ENCODE measurements at places on chromosomes 16 and 17.
A peak's percentile ranks its signal among the peaks of the same experiment; 100 is the strongest.

DNA sequence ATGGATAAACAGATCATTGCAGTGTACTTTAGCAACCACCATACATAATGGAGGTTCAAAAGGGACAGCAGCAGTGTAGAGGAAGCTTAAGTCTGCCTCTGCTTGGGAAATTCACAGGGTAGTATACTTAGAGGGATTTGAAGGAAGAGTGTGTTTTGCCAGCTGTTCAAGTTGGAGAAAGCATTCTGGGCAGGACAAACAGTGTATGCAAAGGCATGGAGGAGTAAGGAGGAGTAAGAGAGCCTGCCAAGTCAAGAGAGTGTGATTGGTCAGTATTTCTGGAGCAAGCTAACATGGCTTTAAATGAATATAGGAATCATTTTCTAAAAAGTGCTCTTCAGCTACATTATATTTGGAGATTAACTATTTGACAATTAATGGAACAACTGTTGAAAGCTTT, 22.9 kb upstream of the PHAF1 start:
- no peak for DNase-seq

DNA sequence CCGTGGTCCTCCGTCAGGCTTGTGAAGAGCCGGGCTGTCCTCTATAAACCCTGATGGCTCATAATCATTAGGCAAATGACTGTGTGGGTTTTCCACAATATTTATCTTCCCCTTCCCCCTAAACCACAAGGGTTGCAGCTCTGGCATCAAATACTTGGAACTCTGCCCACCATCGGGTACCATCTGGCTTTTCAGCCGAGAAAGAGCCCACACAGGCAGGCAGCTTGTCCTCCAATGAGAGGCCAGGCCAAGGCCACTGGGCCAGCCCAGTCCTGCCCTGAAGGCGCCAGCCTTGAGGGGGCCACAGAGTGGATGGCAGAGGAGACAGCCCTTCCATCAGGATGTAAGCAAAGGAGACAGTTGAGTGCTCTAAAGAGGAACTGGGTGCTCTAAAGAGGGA, 31.8 kb upstream of the NAT9 start:
- DNase-seq, result no peak

GRCh38 chr17:48625495-48626244, 488 bp downstream of the HOXB9 start:
- no peak for DNase-seq

GRCh38 chr17:27975146-27976011, 67.1 kb upstream of the NLK start:
- DNase-seq, result no peak

DNA sequence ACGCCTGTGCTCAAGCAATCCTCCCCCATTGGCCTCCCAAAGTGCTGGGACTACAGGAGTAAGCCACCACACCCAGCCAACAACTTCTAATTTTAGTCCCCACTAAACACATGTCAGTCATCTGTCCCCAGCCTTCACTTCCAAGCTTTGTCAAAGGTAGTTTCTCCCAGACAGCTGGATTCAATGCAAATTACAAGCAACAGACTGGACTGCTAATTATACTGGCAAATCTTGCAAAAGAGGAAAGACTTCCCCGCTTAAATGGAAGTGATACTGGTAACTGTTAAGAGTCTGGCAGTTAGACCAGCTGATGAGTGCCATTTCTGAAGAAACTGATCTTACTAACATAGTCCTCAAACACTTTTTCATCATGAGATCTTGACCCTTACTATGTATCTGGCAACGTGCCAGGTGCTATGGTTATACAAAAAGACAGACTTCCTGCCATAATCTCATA, 8.2 kb upstream of the GGA2 start:
- no peak for DNase-seq

DNA sequence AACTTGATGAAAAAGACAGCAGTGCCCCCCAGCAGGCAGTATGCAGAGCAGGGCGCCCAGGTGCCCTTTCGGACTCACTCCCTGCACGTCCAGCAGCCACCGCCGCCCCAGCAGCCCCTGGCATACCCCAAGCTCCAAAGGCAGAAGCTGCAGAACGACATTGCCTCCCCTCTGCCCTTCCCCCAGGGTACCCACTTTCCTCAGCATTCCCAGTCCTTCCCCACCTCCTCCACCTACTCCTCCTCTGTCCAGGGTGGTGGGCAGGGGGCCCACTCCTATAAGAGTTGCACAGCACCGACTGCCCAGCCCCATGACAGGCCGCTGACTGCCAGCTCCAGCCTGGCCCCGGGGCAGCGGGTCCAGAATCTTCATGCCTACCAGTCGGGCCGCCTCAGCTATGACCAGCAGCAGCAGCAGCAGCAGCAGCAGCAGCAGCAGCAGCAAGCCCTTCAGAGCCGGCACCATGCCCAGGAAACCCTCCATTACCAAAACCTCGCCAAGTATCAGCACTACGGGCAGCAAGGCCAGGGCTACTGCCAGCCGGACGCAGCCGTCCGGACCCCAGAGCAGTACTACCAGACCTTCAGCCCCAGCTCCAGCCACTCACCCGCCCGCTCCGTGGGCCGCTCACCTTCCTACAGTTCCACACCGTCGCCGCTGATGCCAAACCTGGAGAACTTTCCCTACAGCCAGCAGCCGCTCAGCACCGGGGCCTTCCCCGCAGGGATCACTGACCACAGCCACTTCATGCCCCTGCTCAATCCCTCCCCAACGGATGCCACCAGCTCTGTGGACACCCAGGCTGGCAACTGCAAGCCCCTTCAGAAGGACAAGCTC, 43.2 kb downstream of the SREBF1 start:
- DNase-seq, result no peak

DNA sequence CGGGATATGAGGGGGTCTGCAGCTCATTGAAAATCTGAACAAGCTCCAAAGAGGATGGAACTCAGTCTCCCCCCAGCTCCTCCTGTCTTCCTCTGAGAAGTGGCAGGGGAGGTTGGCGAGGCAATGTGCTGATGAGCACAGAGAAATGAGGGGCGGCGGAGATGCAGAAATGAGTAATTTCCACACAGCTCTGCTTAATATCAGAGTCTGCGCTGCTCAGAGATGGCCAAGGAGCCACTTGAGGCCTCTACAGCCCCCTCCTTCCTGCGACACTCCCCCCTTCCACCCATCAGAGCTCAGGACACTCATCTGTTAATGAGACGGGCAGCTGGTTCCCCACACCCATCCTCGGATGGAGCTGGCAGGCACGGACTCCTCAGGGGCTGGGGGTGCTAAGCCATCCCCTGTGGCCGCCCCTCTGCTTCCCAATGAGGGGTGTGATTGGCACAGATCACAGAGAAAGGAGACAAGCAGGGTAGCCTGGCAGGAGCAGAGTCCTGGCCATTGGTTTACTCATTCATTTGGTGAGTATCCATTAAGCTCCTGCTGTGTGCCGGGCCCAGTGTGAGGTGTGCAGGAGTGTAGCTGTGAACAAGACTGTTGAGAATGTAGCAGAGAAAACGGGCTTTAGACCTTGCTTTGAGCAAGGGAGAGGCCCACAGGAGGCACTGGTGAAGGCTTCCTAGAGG, 12.7 kb upstream of the CRHR1 start:
- DNase-seq, result no peak

- DNase-seq, result no peak
Observed at GRCh38 chr16:81808933-81809480, 29.9 kb downstream of the PLCG2 start.

- no peak for DNase-seq
Observed at GRCh38 chr17:74387365-74388218, 20.3 kb downstream of the GPR142 start.

- DNase-seq, result no peak
Observed at GRCh38 chr16:57049678-57050077, 42.7 kb upstream of the CPNE2 start.

GRCh38 chr16:48409839-48410632, 24.8 kb upstream of the SIAH1 start:
- peak; percentile 47 for DNase-seq

GRCh38 chr16:54724346-54724925, 206.2 kb upstream of the IRX5 start:
- DNase-seq, result no peak

GRCh38 chr16:10390330-10390729, 4.5 kb downstream of the ATF7IP2 start:
- DNase-seq, result no peak

GRCh38 chr16:56999409-57000270, 10.3 kb downstream of the NLRC5 start:
- DNase-seq, result no peak

DNA sequence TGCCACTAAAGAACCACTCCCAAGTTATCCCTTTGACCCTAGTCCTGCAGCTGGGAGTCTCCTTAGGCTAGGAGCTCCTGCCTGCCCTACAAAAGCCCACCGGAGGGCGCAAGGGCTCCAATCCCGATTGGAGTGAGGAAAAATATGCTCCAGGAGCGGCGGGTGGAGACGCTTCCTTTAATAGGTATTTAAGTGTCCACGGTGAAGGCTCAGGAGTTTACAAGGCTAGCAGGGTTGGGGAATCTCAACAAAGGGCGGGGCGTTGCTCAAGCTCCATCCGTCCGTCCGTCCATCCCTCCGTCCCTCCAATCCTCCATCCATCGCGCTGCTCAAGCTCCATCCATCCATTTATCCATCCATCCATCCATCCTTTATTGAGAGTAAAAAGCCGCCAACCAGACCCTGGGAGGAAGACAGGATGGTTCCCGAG, 556 bp upstream of the SPNS1 start:
- no peak for DNase-seq

GRCh38 chr17:19569785-19570543, 36.3 kb downstream of the SLC47A1 start:
- DNase-seq, result no peak

GRCh38 chr17:78127239-78127887, 1.2 kb downstream of the TMC6 start:
- peak; percentile 91 for DNase-seq

- no peak for DNase-seq
Observed at GRCh38 chr16:52549011-52549692, 2.2 kb upstream of the TOX3 start.

DNA sequence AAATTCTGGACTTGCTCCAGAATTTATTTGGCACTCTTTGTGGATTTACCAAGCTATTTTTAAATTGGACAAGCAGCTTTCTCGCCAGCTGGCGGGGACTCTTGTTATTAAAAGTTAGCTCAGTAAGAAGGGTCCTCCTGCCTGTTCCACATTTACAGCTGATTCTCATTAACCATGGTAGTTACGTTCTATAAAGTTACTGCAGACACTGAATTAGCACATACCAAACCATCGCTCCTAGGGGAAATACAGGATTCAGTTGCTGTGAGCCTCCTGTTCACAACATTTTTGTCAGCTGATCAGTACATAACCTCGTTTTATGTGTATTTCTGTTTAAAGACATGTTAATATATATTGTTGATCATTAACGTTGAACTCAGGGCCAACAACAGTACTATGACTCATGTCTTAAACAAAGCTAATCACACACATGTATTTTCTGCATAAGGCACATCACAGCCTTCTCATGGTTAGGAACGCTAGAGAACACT, 4.2 kb downstream of the LDAF1 start:
- DNase-seq, result peak; percentile 90

GRCh38 chr16:27408602-27409031, 6.6 kb downstream of the IL21R start:
- no peak for DNase-seq

DNA sequence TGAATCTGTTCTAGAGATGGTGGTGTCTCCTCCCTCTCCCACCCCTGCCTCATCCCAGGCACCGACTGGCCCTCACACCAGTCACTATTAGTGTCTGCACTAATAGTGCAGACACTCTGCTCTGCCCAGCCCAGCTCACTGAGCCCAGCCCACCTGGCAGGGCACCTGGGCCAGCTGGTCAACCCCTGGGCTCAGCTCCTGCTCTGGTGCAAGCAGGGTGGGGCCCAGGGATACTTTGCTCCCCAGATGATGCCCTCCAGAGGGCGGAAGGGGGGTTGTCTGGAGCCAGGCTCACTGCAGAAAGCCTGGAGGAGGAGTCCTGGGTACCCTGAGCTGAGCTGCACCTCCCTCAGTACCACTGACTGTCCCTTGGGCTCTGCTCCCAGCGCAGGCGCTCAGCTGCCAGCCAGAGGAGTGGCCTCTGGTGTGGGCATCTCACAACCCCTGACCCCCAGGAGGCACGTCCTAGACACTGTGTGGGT, 14.5 kb downstream of the RAB11FIP4 start:
- DNase-seq, result no peak

- no peak for DNase-seq
Observed at GRCh38 chr16:1167276-1168107, 14.6 kb downstream of the CACNA1H start.

GRCh38 chr17:49435671-49436029, 21.0 kb upstream of the PHB1 start:
- DNase-seq, result no peak

DNA sequence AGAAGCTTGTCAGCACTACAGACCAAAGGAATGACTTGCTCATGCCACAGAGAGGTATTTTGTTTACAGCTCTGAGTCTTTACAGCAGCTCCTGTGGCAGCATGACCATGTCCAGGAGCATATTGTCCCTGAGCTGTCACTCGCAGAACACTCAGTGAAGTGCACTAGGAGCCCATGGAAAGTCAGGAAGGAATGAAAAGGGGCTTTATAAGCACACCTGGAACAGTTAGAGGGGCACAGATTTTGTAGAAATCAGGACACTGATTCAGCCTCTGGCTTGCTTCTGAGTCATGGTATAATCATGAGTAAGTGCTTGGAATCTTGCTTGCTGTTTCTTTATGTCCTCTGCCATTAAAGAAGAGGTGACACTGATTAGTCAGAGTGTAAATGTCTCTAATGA, 41.0 kb downstream of the TADA2A start:
- DNase-seq, result no peak

GRCh38 chr16:19700319-19700781, 17.7 kb downstream of the KNOP1 start:
- no peak for DNase-seq

GRCh38 chr16:49833085-49833484, 22.8 kb downstream of the ZNF423 start:
- peak; percentile 92 for DNase-seq

DNA sequence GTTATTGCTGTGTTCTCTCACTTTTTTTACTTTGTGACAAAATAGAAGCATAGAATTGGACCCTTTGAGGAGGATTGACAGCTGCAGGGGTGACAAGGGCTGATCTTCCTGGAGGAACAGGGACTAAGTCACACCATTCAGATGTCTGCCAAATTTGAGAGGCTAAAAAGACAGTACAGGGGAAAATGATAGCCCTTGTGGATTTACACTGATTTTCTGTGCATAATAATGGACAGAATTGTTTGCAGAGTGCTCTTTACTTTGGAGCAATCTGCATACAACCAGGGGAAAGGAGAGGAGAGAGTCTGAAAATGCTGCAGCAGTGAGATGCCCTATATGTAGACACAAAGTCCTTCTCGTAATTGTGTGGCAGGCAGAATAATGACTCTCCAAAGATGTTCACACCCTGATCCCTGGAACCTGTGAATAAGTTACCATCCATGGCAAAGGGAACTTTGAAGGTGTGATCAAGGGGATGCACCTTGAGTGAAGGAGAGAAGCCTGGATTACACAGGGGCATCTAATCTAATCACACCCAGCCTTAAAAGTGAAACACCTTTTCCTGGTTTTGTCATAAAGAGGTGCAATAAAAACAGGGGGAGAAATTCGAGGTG, 221.4 kb upstream of the CPHXL start:
- no peak for DNase-seq

- DNase-seq, result no peak
Observed at GRCh38 chr16:88048985-88049384, 97.8 kb downstream of the BANP start.
